ENCODE measurements at places on chromosomes 11 and 22.

DNA sequence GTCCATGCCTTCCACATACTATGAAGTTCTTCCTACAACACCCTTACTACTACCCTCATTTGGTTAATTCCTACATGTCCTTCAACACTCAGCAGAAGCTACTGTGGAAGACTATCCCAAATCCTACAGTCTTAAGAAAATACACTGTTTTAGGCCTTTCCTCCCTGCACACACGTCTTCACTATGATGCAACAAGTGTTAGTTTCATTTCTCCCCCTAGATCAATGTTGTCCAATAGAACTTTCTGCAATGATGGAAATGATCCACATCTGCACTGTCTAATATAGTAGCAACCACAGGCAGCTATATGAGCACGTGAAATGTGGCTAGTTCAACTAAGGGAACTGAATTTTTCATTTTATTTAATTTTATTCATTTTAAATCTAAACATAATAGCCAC lies 46.7 kb upstream of the CCDC34 start:
- no peak overlapping the region for H3K27ac ChIP-seq
- DNase-seq: no peak
- H3K27me3 ChIP-seq: peaks cover 13% of the 10 kb centered on the region
- no peaks in the 10 kb centered on the region for H3K36me3 ChIP-seq

- no peak overlapping the region for H3K4me3 ChIP-seq
- H3K27me3 ChIP-seq: no peaks in the 10 kb centered on the region
- peak overlapping the region; percentile 42 for H3K27ac ChIP-seq
- H3K4me1 ChIP-seq: peaks cover 25% of the 10 kb centered on the region
- peaks cover 79% of the 10 kb centered on the region for H3K36me3 ChIP-seq
These were observed 23.8 kb downstream of the TAF1D start for GRCh38 chr11:93717501-93717900.

DNA sequence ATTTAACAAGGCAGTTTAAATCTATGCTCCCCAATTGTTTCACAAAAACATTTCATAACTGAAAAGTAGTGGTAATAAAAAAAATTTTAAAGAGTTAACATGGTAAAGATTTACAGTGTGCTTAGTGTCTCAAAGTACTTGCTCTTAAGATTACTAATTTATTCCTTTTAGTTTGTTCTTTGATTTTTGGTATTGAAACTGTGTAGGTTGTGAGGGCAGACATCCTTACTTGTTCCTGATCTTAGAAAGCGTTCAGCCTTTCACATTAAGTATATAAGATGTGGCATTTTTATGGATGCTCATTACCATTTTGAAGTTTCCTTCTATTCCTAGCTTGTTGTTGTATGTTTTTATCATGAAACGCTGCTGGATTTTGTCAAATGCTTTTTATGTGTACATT lies 32.9 kb downstream of the RAB6A start:
- no peak for DNase-seq
- H3K4me3 ChIP-seq: no peak overlapping the region
- H3K27ac ChIP-seq: no peak overlapping the region
- H3K36me3 ChIP-seq: peaks cover 44% of the 10 kb centered on the region

DNA sequence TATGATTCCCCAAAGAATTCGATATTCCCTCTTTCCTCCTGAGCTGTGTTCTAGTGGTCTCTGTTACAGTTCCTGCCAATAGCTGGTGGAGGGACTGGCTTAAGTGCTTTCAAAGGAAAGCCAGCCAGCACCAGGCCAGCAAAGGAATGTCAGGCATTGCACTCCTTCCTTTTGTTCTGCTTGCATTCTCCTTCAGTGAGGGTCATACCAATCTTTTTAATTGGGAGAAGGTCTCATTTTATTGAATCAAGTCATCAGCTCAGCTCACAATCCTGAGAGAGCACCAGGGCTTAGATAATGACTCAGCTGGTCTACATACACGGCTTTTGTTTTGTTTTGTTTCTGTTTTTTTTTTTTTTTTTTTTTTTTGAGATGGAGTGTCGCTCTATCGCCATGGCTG lies 222.9 kb downstream of the NAV2 start:
- no peak overlapping the region for H3K4me3 ChIP-seq
- no peaks in the 10 kb centered on the region for H3K27me3 ChIP-seq
- no peaks in the 10 kb centered on the region for H3K4me1 ChIP-seq
- no peaks in the 10 kb centered on the region for H3K36me3 ChIP-seq
- H3K27ac ChIP-seq: no peak overlapping the region
- no peak for DNase-seq

DNA sequence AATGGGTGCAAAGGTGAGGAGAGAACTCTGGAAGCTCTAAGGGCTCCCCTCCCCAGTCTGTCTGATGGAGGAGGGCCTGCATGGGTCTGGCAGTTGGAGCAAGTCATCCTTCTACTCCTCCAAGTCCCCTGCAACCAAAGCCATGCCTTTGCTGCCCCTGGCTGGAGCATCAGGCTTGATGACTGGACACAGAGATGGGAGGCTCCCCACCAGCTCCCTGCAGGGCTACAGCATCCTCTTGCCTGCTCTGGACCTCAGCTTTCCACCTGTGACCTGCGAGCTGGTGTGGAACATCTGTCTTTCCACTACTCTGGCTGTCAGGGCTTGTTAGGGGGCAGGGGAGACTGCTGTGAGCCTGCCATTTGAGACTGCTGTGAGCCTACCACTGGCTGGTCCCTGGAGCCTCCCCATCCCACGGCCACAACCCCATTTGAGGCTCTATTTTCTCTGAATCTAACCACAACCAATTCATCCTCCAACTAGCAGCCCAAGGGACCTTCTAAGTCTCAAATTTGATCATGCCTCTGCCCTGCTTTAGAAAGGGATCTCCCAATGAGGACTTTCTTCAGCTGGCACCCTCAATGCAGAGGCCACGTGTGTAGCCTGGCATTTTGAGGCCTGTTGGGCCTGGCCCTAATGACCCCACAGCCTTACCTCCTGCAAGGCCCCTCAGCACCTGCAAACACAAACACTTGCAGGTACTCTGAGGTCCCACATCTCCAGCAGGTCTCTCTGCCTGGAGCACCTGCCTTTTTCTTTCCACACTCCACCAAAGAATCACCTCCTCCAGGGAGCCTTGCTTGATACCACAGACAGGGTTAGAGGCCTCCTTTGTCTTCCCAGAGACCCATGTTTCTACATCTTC lies 9.9 kb downstream of the P2RY6 start:
- H3K36me3 ChIP-seq: no peaks in the 10 kb centered on the region
- DNase-seq: no peak
- no peak overlapping the region for H3K4me3 ChIP-seq
- peaks cover 22% of the 10 kb centered on the region for H3K27me3 ChIP-seq
- H3K4me1 ChIP-seq: peaks cover 6% of the 10 kb centered on the region
- H3K27ac ChIP-seq: no peak overlapping the region

DNA sequence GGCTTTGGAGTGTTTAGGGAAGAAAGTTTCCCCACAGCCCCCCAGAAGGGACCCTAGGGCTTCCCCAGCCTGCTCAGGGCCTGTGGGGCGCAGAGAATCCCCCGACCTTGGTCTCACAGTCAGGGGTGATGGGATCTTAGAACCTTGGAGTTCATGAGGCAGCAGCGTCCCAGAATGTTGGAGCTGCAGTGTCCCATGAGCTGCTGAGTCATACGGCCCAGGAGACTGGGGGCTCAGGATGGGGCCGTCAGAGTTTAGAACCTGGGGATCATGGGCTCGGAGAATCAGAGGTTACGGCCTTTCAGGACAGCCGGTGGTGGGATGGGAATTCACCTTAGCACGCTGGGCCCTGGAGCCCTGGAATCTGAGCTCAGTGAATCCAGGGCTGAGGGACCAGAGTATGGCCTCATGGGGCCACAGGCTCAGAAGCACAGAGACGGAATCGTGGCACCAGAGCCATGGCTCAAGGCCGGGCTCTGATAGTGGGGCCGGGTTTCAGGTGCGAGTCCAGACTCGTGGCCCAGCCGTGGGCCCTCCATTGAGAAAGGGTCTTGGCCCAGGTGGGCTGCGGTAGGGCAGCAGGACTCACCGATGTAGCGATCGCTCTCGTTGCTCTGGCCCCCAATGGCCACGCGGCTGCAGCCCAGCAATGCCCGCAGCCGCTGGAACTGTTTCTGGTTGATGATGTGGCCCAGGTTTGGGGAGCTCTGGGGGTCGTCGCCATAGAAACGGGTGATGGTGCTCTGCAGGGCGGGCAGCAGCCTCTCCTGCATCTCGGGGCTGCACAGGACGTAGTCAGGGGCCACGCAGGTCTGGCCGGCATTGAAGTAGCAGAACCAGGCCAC lies 9.5 kb downstream of the ALDH3B2 start:
- no peak overlapping the region for H3K4me3 ChIP-seq
- H3K27ac ChIP-seq: no peak overlapping the region
- H3K27me3 ChIP-seq: no peaks in the 10 kb centered on the region

DNA sequence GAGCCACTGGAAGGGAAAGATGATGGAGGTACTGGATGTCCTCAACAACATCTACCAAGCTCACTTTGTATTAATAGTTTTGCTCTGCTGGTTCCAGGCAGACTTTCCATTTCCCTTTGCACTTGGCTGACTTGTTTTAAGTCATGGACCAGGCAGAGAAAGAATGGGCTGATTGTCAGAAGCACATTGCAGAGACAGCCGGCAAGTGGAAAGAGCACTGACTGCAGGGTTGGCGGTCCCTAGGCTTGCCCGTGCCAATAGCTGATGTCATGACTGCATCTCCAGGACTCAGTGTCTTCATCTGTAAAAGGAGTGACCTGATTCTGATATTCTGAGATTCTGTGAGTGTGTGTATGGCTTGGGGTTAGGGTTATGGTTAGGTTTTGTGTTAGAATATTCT lies 20.9 kb upstream of the NNMT start:
- H3K36me3 ChIP-seq: no peaks in the 10 kb centered on the region
- H3K4me1 ChIP-seq: no peaks in the 10 kb centered on the region
- H3K27ac ChIP-seq: no peak overlapping the region
- no peak for DNase-seq
- peaks cover 30% of the 10 kb centered on the region for H3K27me3 ChIP-seq

DNA sequence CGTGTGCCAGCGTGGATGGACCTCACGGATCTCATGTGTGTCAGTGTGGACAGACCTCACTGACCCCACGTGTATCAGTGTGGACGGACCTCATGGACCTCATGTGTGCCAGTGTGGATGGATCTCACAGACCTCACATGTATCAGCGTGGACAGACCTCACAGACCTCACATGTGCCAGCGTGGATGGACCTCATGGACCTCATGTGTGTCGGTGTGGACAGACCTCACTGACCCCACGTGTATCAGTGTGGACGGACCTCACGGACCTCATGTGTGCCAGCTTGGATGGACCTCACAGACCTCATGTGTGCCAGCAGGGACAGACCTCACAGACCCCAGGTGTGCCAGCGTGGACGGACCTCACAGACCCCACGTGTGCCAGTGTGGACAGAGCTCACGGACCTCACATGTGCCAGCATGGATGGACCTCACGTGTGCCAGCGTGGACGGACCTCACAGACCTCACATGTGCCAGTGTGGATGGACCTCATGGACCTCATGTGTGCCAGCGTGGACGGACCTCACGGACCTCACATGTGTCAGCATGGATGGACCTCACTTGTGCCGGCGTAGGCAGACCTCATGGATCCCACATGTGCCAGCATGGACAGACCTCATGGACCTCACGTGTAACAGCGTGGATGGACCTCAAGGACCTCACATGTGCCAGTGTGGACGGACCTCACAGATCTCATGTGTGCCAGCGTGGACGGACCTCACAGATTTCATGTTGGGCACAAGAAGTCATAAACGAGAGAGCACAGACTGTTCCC lies 18.2 kb downstream of the TTLL8 start:
- no peak overlapping the region for H3K27ac ChIP-seq
- no peak overlapping the region for H3K4me3 ChIP-seq
- no peak for DNase-seq
- H3K4me1 ChIP-seq: peaks cover 5% of the 10 kb centered on the region

DNA sequence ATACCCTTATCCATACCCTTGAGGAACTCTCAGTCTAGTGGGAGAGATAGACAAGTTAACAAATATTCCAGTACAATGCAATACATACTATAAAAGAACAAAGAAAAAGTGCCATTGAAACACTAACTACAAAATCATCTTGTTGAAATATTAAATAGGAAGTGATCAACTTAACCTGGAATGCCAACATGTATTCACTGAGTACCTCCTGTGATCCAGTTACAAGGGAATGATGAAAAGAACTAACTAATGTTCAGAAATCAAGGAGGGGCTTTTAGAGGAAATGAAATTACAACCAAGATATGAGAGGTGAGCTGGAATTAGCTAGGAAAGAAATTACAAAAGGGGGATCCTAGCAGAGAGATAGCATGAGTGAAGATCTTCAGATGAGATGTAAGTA lies 6.2 kb upstream of the FIBIN start:
- H3K4me3 ChIP-seq: no peak overlapping the region
- no peaks in the 10 kb centered on the region for H3K27me3 ChIP-seq
- no peak for DNase-seq

- DNase-seq: no peak
- H3K27ac ChIP-seq: no peak overlapping the region
- H3K4me3 ChIP-seq: no peak overlapping the region
- no peaks in the 10 kb centered on the region for H3K4me1 ChIP-seq
These were observed 53.0 kb downstream of the CEP164 start for GRCh38 chr11:117380676-117381075.

DNA sequence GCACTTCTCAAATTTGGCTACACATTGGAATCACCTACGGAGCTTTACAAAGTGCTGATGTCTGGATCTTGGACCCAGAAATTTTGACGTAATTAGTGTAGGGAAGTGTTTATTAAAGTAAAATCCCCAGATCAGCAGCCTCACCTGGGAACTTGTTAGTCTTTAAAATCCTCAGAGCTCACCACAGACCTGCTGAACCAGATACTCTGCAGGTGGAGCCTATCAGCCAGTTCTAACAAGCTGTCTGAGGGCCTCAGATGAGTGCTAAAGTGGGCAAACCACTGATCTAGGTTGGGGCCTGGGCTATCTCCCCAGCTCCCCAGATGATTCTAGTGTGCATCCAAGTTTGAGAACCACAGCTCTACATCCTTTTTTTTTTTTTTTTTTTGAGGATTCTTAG lies 436.0 kb downstream of the ETS1 start:
- no peak overlapping the region for H3K27ac ChIP-seq
- H3K4me3 ChIP-seq: no peak overlapping the region
- no peak for DNase-seq
- H3K4me1 ChIP-seq: peaks cover 4% of the 10 kb centered on the region

DNA sequence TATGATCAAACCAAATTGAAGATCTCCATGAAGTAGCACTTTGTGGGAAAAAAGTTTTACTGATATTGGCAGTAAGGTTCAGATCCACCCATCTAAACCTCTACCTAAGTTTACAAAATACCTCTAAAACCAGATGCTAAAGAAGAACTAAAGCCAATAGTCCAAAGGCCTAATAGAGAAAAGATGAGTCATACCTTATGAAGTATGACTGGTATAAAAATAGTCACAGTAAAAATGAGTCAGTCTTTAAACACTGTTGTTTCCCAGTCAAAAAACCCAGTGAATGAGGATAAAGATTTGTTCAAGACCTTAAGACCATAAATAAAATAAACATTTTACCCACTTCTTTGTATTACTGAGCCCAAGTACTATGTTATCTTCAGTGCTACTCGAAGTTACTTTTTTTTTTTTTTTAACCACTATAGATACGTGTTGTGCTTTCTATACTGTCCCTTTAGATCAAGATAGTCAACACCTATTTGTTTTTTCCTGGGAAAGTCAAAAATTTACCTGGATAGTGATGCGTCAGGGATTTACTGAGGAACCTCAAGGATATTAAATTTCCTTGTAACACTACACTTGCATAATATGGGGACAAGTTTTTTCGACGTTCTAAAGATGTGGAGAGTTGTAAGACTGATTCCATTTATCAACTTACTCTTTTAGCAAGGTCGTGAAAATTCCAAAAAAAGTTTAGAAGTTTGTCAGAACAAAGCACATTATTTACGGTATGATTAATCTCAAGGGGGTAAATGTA lies 87.3 kb downstream of the CCDC73 start:
- H3K27ac ChIP-seq: no peak overlapping the region
- no peaks in the 10 kb centered on the region for H3K36me3 ChIP-seq
- DNase-seq: no peak
- peaks cover 7% of the 10 kb centered on the region for H3K27me3 ChIP-seq

- peaks cover 65% of the 10 kb centered on the region for H3K36me3 ChIP-seq
- no peaks in the 10 kb centered on the region for H3K27me3 ChIP-seq
- no peak for DNase-seq
These were observed 5.3 kb downstream of the CFL1 start for GRCh38 chr11:65852508-65853245.
